Mammary microvascular endothelial cell (primary cell): ENCODE measurements at places on chromosomes 12 and 14. TPM values are rescaled to one million over a fixed set of nuclear protein-coding genes. Genes with fewer than 3 reads are reported as not detected.

GOLT1B gene
- total RNA-seq: 28.6 and 33.6 TPM in 2 replicates

SDR9C7 gene
- not detected in 2 replicates for total RNA-seq

TRHDE gene
- total RNA-seq: not detected in 2 replicates

ADAM20 gene
- total RNA-seq: not detected in 2 replicates

GSG1 gene
- total RNA-seq: not detected in 2 replicates

EML5 gene
- 0.05 and 0.13 TPM in 2 replicates for total RNA-seq

COQ5 gene
- total RNA-seq: 34.0 and 35.1 TPM in 2 replicates

LRP6 gene
- total RNA-seq: 7.3 and 11.7 TPM in 2 replicates

RHEBL1 gene
- total RNA-seq: 5.4 and 6.9 TPM in 2 replicates

WNT1 gene
- total RNA-seq: not detected in 2 replicates

CLEC6A gene
- total RNA-seq: not detected in 2 replicates

ZDHHC17 gene
- total RNA-seq: 8.1 and 8.7 TPM in 2 replicates

TUNAR gene
- not detected in 2 replicates for total RNA-seq

CD4 gene
- total RNA-seq: not detected in 2 replicates

INSM2 gene
- not detected in 2 replicates for total RNA-seq

LRRIQ1 gene
- total RNA-seq: 0.05 and 0.47 TPM in 2 replicates

GALNT16 gene
- total RNA-seq: 0.34 and 0.87 TPM in 2 replicates

FLVCR2 gene
- 2.1 and 2.7 TPM in 2 replicates for total RNA-seq

DLGAP5 gene
- 56.8 and 60.1 TPM in 2 replicates for total RNA-seq

KRT78 gene
- total RNA-seq: not detected in 2 replicates

CRIP1 gene
- total RNA-seq: 9.3 and 15.8 TPM in 2 replicates

NUAK1 gene
- 60.5 and 61.3 TPM in 2 replicates for total RNA-seq

PTPN21 gene
- total RNA-seq: 4.9 and 7.0 TPM in 2 replicates

FGF23 gene
- not detected in 2 replicates for total RNA-seq

RIMBP2 gene
- total RNA-seq: not detected in 2 replicates

PIK3C2G gene
- total RNA-seq: under 0.01 and 0.25 TPM in 2 replicates

KLRB1 gene
- not detected in 2 replicates for total RNA-seq

ZDHHC22 gene
- total RNA-seq: not detected in 2 replicates

PRB3 gene
- not detected in 2 replicates for total RNA-seq

FLRT2 gene
- 35.0 and 35.6 TPM in 2 replicates for total RNA-seq

RPS6KL1 gene
- 11.1 and 14.0 TPM in 2 replicates for total RNA-seq

SUDS3 gene
- total RNA-seq: 18.3 and 26.1 TPM in 2 replicates

ERP27 gene
- 0.73 and 2.1 TPM in 2 replicates for total RNA-seq

ACOT2 gene
- total RNA-seq: 19.7 and 20.5 TPM in 2 replicates

MSI1 gene
- total RNA-seq: not detected in 2 replicates

DCTN2 gene
- 196 and 201 TPM in 2 replicates for total RNA-seq

KRAS gene
- 8.9 and 11.8 TPM in 2 replicates for total RNA-seq

STYK1 gene
- 7.3 and 9.6 TPM in 2 replicates for total RNA-seq

ZNF385A gene
- 1.00 and 3.1 TPM in 2 replicates for total RNA-seq

C3AR1 gene
- total RNA-seq: 0.20 and 0.30 TPM in 2 replicates

C12orf54 gene
- not detected in 2 replicates for total RNA-seq

ESRRB gene
- not detected in 2 replicates for total RNA-seq

FAM181A gene
- not detected in 2 replicates for total RNA-seq
